ENCODE measurements at places on chromosomes 16 and 17.

DNA sequence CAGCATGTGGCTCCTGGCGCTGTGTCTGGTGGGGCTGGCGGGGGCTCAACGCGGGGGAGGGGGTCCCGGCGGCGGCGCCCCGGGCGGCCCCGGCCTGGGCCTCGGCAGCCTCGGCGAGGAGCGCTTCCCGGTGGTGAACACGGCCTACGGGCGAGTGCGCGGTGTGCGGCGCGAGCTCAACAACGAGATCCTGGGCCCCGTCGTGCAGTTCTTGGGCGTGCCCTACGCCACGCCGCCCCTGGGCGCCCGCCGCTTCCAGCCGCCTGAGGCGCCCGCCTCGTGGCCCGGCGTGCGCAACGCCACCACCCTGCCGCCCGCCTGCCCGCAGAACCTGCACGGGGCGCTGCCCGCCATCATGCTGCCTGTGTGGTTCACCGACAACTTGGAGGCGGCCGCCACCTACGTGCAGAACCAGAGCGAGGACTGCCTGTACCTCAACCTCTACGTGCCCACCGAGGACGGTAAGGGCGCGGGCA is 645 bp downstream of the NLGN2 start:
- DNase-seq, result no peak

GRCh38 chr17:35345926-35346771 is 27.3 kb downstream of the SLFN11 start:
- DNase-seq, result peak; percentile 25

GRCh38 chr17:20253323-20253722 is 214.0 kb downstream of the LGALS9B start:
- no peak for DNase-seq

DNA sequence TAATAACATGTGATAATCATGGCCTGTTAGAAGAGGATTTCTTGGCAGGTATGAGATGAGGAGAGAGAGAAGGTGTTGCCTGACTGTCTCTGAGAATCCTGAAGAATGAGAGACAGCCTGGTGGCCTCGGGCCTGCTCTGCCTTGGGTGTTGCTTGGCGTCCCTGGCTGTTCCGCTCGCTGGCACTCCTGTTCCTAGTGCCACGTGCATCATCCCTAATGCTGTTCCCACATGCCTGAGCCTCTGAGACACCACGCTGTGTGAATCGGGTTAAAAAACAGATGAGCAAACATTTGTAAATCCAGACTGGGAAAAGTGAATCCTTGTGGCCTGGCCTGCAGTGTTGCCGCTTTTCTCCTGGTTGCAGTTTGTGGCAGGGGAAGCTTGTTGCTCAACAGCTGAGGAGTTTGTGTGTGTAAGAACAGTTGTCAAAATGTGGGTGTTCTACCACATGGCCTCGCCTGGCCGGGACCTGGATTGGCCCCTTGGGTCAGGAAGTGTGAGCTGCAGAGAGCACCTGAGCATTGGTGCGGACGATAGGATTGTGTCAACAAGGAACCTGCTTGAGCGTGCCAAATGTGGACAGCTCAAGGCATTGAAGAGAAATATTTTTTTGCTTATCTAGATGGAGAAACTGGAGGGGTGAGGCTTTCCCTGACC is 22.0 kb downstream of the UBN1 start:
- DNase-seq, result no peak

- DNase-seq, result no peak
These were observed 72.2 kb downstream of the HS3ST3B1 start for GRCh38 chr17:14372905-14373613.

DNA sequence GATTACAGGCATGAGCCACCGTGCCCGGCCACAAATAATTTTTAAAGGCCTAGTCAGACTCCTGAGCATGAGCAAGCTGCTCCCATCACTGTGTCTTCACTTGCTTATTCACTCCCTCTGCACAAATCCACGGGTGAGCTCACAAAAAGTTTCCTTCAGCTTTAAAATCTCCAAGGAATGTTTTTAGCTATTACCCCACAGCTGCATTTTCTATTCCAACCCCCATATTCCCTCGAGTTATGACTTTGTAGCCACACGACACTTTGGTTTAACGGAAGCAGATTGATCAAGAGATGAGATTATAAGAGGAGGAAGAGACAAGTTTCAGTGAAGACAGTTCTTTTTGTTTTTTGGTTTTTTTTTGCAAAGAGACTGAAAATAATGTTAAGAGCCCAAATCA is 49.1 kb upstream of the SLC25A19 start:
- DNase-seq, result no peak

- no peak for DNase-seq
These were observed 9.4 kb downstream of the CMC2 start for GRCh38 chr16:80997139-80997798.

DNA sequence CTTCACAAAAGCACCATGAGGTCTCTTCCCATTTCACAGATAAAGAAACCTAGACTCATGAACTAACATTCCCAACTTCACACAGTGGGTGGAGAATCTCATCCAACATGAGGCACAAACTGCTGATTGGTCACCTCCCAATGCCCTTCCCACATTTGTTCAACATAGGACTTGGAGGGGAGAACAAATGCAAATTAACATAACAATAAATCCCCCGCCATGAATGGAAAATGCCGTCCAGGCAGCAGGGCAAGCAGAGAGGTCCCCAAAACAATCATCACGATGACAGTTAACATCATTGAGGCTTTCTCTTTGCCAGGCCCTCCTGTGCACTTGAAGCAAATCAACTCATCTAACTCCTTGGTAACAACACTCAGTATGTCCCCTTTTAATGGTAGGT is 185.3 kb downstream of the TMEM132E start:
- no peak for DNase-seq

- DNase-seq, result no peak
These were observed 4.8 kb downstream of the HGS start for GRCh38 chr17:81688616-81689015.

- no peak for DNase-seq
These were observed 356.4 kb upstream of the TOM1L1 start for GRCh38 chr17:54544249-54544648.

GRCh38 chr16:28532940-28533647 is 5.7 kb downstream of the NUPR1 start:
- no peak for DNase-seq

DNA sequence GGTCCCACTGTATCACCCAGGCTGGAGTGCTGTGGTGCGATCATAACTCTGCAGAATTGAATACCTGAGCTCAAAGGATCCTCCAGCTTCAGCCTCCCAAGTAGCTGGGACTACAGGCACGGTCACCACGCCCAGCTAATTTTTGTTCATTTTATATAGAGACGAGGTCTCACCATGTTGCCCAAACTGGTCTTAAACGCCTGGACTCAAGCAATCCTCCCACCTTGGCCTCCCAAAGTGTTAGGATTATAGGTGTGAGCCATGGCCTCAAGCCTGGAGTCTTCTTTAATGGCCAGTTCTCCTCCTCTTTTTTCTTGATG is 484 bp downstream of the CD300LB start:
- no peak for DNase-seq

DNA sequence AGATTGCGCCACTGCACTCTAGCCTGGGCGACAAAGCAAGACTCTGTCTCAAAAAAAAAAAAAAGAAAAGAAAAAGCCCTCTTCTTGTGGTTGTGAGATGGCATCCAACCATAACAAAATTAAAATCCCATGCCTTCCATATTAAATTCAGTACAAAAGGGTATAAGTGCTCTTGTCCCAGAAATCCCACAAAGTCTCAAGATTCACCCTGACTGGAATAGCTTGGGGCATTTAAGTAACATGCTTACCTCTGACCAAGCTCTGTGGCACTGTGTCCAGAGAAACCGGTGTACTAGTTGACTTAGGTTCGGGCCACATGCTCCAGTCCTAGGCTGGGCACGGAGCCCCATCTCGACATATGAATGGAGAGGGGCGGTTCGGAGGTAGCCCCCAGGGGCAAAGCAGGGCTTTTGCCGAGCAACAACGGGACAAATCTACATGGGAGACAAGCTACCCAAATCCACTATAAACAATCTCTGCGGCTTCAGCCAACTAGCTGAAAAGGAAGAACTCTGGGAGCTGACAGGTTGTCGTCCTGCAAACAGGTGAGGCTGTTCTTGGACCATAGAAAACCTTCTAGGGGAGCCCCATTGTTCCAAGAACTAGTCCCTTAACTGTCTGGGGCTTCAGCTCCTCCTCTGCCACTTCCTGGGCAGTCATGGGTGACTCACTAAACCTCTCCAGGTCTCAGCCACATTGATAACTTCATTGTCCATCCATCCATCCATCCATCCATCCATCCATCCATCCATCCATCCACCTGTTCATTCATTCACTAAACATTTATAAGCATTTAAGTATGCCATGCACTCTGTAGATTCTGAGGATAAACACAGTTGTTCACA is 10.3 kb upstream of the IL4R start:
- DNase-seq, result no peak

- no peak for DNase-seq
These were observed 38.5 kb downstream of the VPS53 start for GRCh38 chr17:676060-676700.

DNA sequence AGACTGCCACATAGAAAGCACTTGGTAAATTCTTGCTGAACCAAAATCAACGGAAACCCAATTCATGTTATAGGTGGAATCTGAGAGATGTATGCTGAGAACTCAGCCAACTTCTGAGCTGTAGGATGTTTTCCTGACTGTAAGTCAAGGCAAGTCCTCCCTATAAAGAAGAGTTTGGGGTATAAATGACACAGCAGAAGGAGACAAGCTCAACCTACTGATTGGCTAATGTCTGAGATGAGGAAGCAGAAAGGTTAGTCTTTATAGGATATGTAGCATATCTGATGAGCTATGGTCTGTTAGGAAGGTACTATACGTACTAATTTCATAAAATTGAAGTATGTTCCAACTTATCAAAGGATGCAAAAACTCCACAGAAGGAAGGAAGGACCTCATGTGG is 99.5 kb downstream of the XYLT1 start:
- DNase-seq, result no peak

DNA sequence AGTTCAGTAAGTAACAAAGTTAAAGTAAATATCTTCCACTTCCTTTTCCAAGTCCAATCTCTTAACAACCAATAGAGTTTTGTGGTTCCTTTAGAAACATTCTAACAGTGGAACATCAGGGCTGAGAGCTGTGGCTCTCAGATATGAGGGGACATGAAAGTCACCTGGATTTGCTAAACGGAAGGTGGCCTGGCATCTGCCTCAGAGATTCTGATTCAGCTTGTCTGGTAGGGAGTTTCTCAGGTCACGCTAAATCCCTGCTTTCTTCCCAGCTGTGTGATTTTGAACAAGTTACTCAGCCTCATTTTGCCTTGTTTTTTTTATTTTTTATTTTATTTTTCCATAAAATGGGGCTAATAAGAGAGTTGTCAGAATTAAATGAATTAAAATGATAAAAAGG is 411.0 kb upstream of the CDH11 start:
- DNase-seq, result no peak

- DNase-seq, result no peak
These were observed at the start of gene C16orf74 for GRCh38 chr16:85750827-85751697. TSS of gene C16orf74 (minus strand) at chr16:85751096. CDS start at chr16:85735217, 15,879 bp downstream.

- DNase-seq, result no peak
These were observed 1.3 kb downstream of the HNF1B start for GRCh38 chr17:37743612-37743874.

- DNase-seq, result peak; percentile 47
These were observed at the start of gene CMTM3 for GRCh38 chr16:66604376-66605176. TSS of gene CMTM3 (plus strand) at chr16:66604704. CDS start at chr16:66604806, 102 bp downstream.

- DNase-seq, result no peak
These were observed 270.6 kb downstream of the CPPED1 start for GRCh38 chr16:12532871-12533610.

GRCh38 chr17:47301161-47301560 is 22.6 kb upstream of the EFCAB13 start:
- no peak for DNase-seq

DNA sequence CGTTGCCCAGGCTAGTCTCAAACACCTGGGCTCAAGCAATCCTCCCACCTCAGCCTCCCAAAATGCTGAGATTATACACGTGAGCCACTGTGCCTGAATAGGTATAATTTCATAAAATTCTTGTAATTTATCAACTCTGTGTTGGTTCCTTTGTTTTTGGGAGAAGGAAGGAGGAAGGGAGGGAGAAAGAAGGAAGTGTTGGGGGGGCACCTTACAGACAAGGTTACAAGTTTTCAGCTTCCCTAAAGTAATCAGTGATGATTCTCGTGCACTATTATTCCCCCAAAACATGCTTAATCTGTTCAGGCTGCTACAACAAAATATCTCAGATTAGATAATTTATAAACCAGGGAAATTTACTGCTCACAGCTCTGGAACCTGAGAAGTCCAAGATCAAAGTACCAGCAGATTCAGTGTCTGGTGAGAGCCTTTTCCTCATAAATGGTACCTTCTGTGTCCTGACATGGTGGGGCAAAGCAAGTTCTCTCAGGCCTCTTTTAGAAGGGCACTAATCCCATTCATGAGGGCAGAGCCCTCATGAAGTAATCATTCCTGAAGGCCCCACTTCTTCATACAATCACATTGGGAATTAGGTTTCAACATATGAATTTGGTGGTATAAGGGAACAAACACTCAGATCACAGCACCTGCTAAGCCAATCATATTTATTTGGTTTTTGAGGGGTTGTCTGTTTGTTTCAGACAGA is 28.1 kb downstream of the USP32 start:
- DNase-seq, result no peak

DNA sequence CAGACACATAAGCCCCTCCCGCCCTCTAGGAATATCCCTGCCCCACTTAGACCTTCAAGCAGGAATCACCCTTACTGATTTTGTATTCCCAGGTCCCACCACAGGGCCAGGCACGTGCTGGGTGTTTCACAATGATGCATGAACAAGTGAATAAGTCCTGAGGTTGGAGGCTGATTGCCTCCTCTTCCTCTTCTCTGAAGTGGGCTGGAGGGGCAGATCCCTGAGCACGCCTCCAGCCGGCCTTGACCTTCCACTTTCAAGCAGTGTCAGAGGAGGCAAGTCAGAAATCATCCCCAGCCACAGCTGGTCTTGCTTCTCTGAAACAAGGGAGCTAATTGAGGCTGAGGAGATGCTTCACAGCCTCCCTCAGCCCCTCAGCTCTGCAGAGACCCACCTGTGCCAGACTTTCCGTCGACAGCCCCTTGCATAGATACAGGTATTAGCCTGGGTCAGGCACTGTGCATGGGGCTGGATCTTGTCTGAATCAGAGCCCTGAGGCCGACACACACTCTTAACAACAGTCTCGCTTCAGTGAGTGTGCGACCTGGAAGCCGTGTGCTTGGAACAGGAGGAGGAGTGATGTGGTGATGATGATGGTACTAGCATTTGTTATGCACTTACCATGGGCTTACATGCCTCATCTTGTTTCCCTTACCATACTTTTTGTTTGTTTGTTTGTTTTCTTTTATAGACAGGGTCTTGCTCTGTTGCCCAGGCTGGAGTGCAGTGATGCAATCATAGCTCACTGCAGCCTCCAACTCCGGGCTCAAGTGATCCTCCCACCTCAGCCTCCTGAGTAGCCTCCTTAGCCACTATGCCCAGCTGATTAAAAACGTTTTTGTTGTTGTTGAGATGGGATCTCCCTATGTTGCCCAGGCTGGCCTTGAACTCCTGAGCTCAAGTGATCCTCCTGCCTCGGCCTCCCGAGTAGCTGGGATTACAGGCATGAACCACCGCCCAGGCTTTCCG is 15.0 kb downstream of the MRM1 start:
- no peak for DNase-seq

GRCh38 chr17:74971842-74972106 is 785 bp downstream of the HID1 start:
- DNase-seq, result no peak

Measured in stimulated activated CD4-positive, alpha-beta T cell treated with anti-CD3 and anti-CD28 coated beads, Interleukin-12 subunit alpha, Interleukin-12 subunit beta, amount 100 ng/mL, for 24 hours (primary cell).